ENCODE measurements at places on chromosomes 13 and 19.

GRCh38 chr19:10643968-10644259 is 10.2 kb upstream of the ILF3 start:
- no peak for DNase-seq

GRCh38 chr13:44317752-44318151 is 55.9 kb upstream of the SERP2 start:
- DNase-seq, result peak; percentile 67

- no peak for DNase-seq
These were observed 1.6 kb upstream of the POU4F1 start for GRCh38 chr13:78604782-78605611.

- DNase-seq, result peak; percentile 44
These were observed 328.6 kb downstream of the SUCLA2 start for GRCh38 chr13:47672245-47673008.

DNA sequence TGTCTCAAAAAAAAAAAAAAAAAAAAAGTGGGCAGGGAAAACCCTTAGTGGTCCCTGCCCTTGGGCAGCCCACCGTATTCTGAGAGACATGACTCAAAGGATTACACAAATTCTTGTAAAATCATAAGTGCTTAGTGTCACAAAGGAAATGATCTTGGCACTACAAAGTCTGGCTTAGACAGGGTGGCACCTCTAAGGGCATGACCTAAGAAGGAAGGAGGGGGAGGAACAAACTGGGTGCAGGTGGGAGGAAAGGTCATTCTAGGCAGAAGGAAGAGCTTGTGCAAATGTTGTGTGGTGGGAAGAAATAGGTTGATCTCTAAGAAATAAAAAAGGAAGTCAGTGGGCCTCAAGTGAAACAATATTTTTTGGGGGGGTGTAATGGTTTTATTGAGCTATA is 10.4 kb downstream of the PNPLA6 start:
- DNase-seq, result no peak

Data from fibroblast of lung (primary cell).